ENCODE measurements at places on chromosomes 7 and 10.
A peak's percentile ranks its signal among the peaks of the same experiment; 100 is the strongest.

- no peak for DNase-seq
Observed at GRCh38 chr10:47378606-47379444, 5.3 kb downstream of the ZNF488 start.

- peak; percentile 35 for DNase-seq
Observed at GRCh38 chr7:137343281-137343841, at the start of gene PTN. PTN (minus strand) TSS chr7:137343733; CDS start chr7:137254973, 88,760 bp downstream.

GRCh38 chr7:27999829-28000228, 180.8 kb downstream of the JAZF1 start:
- DNase-seq: peak; percentile 14

GRCh38 chr7:128265906-128266300, 24.8 kb downstream of the LEP start:
- no peak for DNase-seq

GRCh38 chr7:35995334-35995733, 157.7 kb upstream of the EEPD1 start:
- DNase-seq: no peak

DNA sequence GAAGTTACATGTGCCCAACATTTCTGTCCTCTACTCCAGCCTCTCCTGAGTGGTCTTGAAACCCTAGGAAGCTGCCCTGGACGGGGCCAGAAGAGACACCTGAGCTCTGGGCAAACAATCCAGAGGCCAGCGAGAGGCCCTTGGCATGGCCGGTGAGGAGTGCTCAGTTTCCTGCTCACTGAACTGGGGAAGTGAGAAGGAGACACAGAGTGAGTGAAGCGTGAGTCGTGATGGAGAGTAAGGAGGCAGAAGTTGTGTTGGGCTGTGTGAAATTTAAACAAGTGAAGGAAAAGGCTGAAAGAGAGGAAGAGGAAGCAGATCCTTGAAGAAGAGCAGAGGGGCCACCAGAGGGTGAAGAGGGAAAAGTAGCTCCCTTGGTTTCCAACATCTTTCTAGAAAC, 73.2 kb downstream of the WNT2 start:
- DNase-seq: no peak

DNA sequence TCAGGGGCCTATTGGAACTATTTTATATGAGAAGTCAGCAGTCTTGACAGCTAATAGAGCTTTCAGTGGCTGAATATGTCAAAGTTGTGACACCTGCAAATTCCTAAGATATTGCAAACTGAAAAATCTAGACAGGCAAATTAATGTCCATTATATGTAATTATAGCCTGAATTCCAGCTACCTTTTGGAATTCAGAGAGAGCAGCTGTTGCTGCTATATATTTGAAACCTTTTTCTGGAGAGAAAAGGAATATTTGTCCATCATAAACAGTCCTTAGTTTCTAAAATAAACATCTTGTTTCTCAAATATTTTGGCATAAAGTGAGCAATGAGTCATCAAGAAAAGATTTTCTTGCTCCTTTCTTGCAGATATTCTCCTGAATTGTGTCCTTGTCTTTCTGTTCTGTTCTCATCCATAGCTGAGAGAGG, 408.9 kb upstream of the SEMA3D start:
- no peak for DNase-seq

- no peak for DNase-seq
Observed at GRCh38 chr7:131556909-131557651, 652 bp upstream of the PODXL start.

DNA sequence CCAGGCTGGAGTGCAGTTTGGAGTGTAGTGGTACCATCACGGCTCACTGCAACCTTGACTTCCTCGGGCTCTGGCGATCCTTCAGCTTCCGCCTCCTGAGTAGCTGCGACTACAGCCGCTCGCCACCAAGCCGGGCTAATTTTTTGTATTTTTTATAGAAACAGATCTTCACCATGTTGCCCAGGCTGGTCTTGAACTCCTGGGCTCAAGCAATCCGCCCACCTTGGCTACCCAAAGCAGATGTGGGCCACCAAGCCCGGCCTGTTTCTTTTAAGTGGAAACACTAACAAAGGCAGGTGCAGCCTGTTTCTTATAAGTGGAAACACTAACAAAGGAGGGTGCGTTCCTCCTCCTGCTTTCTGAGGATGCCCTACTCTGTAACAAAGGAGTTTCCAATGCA, 18.2 kb downstream of the PRF1 start:
- DNase-seq: peak; percentile 28

GRCh38 chr7:25303281-25304181, 75.2 kb upstream of the NPVF start:
- no peak for DNase-seq

DNA sequence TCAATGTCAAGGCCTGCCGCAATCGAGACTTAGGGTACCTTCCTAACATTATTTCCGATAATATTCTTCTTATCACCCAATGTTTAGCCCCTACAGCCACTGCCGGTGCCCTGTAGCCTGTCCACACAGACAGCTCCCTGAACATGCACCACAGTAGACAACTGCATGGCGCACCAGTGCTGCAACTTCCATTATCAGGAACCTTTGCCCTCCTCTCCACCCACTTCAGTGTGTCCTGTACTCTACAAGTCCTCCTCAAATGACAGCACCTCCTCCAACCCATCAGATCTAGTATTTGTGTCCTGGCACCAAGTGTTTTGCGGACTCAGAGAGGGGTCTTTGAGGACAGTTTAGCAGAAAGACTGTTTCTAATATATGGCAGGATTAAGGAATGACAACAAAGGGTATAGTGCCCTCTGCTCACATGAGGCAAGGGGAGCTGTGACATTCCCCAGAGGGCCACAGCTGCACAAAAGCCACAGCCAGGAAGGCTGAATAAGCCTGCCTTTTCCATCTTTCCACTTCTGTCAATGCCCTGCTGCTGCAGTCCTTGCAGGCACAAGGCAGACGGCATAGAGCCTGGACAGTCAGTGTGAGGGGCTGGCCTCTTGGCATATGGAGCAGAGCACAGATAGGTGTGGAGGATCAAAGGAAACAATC, 335.4 kb downstream of the PARD3 start:
- no peak for DNase-seq

- no peak for DNase-seq
Observed at GRCh38 chr10:804787-805619, 115.5 kb upstream of the DIP2C start.

- DNase-seq: no peak
Observed at GRCh38 chr10:62860946-62861345, 44.8 kb upstream of the EGR2 start.

DNA sequence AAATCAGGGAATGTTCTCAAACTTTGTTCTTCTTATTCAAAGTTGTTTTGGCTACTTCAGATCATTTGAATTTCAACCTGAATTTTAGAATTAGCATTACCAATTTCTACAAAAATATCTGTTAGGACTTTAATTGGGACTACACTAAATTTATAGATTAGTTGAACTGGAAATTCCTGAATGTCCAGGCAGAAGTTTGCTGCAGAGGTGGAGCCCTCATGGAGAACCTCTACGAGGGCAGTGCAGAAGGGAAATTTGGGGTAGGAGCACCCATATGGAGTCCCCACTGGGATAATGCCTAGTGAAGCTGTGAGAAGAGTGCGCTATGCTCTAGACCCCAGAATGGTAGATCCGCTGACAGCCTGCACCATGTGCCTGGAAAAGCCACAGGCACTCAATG, 22.8 kb upstream of the AGMO start:
- peak; percentile 1 for DNase-seq

DNA sequence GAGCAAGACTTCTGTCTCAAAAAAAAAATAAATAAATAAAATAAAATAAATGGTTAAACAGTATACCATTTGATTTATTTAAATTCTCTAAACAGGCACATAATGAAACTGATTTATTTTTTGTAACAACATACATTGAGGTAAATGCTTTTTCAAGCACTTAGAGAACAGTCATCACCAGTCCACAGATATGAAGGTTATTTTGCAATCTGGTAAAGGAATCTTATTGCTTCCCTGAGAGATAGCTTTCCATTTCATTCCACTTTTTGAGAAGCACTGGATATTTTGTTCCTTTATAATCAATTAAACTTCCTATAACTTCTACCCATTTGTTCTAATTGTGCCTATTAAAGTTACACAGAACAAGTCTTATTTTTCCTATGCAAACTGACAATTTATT, 5.2 kb downstream of the CEP55 start:
- no peak for DNase-seq

GRCh38 chr7:87127019-87127418, 25.2 kb upstream of the DMTF1 start:
- no peak for DNase-seq

- no peak for DNase-seq
Observed at GRCh38 chr7:17663061-17663675, 277.1 kb downstream of the SNX13 start.

DNA sequence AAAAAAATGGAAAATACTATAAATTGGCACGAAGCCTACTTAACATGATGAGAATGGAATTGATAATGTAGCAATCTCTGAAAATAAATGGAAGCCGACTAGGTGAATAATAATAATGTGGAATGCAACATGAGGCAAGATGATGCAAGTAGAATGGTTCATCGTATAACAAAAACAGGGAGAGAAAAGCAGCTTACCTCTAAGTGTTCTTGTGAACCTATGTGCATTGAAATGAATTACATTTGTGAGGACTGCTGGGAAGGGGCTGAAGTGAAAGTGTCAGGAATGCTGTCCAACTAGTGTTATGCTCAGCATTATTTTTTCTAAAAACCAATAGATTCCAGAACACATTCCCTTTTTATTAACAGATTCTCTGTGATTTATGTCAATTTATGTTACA, 440.6 kb upstream of the LRRN3 start:
- no peak for DNase-seq

GRCh38 chr10:85187047-85187446, 858.7 kb downstream of the CCSER2 start:
- DNase-seq: no peak

DNA sequence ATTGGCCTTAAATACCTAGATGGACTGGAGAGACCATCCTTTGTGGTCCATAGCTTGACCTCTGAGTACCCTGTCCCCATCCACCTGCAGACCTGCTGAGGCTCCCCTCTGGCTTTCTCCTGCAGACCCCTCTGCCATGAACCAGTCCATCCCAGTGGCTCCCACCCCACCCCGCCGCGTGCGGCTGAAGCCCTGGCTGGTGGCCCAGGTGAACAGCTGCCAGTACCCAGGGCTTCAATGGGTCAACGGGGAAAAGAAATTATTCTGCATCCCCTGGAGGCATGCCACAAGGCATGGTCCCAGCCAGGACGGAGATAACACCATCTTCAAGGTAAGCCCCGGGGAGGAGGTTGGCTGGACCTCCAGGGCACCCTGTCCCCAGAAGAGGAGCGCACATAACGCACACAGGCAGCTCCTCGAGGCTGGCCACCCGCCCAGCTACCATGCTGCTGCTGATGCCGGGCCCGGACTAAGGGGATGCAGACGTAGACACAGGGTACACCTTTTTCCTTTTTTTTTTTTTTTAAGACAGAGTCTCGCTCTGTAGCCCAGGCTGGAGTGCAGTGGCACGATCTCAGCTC, 4.3 kb downstream of the IRF5 start:
- no peak for DNase-seq

DNA sequence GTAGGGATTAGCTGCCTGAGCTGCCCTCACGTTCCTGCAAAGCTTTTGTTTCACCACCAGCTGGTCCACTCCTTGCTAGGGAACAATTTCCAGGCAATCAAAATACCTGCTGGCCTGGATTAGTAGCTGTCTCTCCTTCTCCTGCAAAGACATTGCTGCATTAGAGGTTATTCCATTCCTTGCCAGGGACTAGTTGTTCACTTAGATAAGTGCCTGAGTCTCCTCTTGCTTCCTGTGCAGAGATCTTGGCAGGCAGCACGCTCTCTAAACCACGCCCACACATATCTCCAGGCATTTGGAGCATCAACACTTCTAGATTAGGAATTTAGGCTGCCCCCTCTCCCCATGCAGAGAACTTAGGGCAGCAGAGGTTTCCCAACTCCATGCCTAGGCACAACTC, 150.4 kb upstream of the SMIM30 start:
- DNase-seq: no peak

GRCh38 chr10:95457319-95457886, 103.8 kb downstream of the SORBS1 start:
- DNase-seq: no peak

GRCh38 chr10:71187600-71187999, 24.8 kb upstream of the UNC5B start:
- no peak for DNase-seq

GRCh38 chr10:103278862-103279298, 1.9 kb downstream of the INA start:
- DNase-seq: no peak

DNA sequence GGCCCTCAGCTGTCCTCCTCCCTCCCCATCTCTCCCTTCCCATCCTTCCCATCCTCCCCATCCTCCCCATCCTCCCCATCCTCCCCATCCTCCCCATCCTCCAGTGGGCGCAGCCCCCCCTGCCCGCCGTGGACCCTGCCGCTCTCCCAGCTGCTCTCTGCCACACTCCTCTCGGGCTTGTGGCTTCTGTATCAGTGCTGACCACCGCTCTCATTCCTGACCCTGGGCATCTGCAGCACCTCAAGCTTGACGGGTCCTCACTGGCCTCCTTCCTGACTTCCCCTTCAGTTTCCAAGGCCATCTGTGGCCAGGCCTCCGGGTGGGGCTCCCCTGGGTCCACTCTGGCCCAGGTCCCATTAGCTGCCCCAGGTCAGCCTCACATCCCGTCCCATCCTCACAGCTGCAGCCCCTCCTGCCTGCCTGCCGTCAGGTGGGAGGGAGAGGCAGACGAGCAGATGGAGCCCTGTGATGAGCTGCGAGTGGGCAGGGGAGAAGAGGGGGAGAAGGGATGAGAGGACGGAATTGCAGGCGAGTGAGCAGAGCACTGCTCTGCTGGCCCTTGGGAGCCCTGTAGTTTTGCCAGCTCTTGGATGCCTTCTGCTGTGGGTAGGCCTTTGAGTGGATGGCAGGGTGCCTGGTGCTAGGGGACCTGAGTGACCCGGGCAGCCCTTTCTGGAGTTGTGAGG, 35.7 kb downstream of the LHPP start:
- DNase-seq: no peak

- DNase-seq: no peak
Observed at GRCh38 chr10:36711361-36711760, 414.0 kb upstream of the ANKRD30A start.

DNA sequence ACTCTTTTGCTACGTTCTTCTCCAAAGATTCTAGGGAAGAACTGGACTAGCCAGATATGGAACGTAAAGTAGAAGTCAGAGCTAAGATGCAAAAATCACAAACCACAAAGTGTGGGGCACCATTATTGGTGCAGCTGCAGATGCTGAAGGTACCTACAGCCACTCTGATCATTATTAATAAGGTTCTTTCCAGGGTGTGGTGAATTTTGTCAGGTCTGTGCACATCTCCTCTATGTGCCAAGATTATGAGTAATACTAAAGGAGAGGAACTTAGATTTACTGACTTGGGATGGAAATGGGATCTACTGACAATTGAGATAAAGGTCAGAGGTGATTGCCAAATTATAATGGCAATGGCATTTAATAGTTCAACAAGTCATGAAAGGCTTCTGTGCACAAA, 148.2 kb downstream of the RAPGEF5 start:
- no peak for DNase-seq
